ENCODE measurements at places on chromosomes 4 and X.

- no peak for DNase-seq
Observed at GRCh38 chrX:97119474-97120109, 235.9 kb downstream of the RPA4 start.

DNA sequence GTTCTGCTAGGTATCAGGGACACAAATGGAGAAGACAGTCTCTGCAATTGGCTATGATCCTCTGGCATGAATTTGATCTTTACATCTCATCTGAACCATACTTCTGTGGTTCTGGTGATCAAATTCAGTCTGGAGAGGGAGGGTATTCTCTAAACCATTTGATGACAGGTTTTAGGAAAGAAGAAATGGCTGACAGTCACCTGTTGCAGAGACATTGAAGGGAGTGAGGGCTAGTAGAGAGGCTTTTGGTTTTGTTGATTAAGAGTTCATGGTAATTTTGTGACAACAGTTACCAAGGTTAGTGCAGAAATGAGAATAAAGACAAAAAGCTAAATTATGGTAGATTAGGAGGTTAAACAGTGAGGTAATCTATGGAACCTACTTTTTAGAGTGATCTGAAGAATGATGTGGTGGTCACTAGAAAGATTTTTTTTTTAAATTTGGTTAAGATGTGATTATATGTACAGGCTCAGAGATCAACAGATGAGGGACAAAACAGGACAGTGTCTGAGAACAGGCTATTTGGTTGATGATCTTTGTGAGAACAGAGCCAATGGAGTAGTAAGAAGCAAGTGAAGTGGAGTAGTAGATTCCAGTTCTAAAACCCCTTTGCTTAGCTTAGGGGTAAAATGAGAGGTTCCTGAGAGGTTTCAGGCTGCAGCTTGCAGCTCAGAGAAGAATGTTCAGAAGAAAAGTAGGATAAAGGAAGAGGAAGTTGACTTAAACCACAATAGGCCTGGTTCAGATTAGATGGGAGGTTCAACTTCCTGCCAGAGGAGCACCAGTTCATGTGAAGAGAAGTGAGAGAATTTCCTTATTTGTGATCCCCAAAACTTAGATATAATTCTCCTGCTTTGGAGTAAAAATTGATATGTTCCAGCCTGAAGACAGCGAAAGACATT lies 34.7 kb downstream of the VSIG4 start:
- no peak for DNase-seq

DNA sequence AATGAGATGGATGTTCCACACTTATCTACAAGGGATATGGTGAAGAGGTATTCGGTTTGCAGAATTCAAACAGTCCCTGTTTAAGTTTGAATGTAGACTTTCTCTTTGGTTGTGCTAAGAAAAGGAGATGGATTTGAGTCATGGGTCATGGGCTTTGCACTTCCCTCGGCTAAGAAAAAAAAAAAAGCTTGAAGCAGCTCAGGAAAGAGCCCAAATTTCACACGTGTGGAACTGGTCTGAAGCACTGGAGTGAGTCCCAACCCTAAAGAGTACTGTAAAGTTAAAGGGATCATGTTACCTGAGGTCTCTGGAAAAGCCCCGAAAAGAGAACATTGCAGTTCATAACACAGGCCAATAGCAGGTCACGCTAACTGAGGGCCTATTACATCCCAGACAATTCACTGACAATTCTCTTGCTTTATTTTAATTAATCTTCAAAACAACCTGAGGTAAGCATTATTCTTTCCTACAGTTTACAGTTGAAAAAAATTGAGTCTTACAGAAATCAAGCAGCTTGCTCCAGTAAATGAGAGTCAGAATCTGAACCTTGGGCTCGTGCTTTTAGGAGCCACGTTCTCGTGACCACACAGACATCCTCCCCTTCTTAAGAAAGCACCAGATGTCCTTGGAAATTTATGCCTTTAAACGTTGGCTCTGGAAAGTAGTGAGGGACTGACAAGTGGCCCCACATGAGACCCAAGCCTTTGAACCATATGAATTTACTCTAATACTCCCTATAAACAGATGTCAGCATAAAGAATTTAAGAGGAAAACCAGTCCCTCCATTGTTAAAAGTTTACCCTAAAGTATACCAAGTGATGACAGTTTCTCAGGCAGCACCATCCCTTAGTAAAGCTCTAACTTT lies 89.3 kb downstream of the MAD2L1 start:
- DNase-seq: no peak

GRCh38 chr4:127967141-127967775 lies 2.1 kb downstream of the ABHD18 start:
- DNase-seq: no peak

GRCh38 chr4:112946127-112946526 lies 103.3 kb upstream of the ANK2 start:
- no peak for DNase-seq

GRCh38 chr4:48005781-48006180 lies 10.7 kb downstream of the CNGA1 start:
- DNase-seq: no peak

DNA sequence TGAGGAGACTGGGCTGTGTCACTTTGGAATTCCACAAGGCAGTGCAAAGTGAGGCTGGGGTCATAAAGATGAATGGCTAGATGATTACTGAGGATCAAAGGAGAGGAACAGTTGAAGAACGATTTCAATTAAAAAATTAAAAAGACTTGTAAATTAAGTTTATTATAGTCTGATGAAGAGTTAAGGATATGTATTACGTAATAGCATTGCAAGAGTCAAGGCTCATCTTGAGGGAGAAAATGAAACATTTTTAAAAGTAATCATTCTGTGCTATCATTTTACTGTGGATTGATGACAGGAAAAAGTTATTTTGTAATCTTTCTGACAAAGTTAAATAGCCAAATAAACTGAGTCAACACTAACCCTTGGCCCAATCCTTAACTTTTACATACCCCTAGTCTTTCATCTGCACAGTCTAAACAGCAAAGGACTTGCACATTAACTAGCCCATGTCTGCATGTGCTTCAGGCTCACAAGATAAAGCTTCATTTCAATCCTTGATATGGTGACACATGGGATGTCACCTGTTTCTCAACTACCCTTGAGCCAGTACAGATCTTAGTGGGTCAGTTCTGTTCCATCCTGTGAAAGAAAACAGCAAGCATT lies 465.5 kb upstream of the CTSO start:
- DNase-seq: no peak

GRCh38 chr4:37717576-37717975 lies 31.4 kb upstream of the RELL1 start:
- no peak for DNase-seq
